ENCODE measurements at places on chromosomes 12 and 14.

GRCh38 chr14:27181333-27181732 lies 583.5 kb upstream of the NOVA1 start:
- no peak for DNase-seq

- no peak for DNase-seq
These were observed 17.1 kb upstream of the ATXN2 start for GRCh38 chr12:111616177-111616623.

GRCh38 chr12:98678236-98678945 lies 33.3 kb downstream of the APAF1 start:
- no peak for DNase-seq

GRCh38 chr12:108620236-108620879 lies 13.3 kb downstream of the SELPLG start:
- no peak for DNase-seq

GRCh38 chr12:70426620-70427019 lies 60.5 kb downstream of the KCNMB4 start:
- no peak for DNase-seq

GRCh38 chr14:75497191-75497590 lies 25.1 kb upstream of the BATF start:
- no peak for DNase-seq

Measured in fibroblast of skin of scalp (primary cell).